ENCODE measurements at places on chromosomes 6 and 20.

DNA sequence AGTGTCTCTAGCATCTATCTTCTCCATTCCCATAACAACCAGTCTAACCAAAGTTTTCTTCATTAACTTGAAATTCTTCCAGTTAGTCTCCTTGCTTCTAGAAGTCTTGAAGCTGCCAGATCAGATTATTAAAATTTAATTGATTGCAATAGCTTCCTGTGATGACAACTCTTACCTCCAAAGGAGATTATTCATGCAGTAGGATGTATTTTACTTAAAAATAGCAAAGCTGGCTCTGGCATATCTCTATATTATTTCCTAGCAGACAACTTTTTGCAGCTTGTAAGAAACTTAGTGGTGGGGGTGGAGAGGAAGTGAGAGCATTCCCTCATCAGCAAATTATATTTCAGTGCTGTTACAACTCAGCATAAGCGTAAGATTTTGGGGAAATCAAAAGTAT is 290.4 kb downstream of the GRIK2 start:
- ATAC-seq = no peak

DNA sequence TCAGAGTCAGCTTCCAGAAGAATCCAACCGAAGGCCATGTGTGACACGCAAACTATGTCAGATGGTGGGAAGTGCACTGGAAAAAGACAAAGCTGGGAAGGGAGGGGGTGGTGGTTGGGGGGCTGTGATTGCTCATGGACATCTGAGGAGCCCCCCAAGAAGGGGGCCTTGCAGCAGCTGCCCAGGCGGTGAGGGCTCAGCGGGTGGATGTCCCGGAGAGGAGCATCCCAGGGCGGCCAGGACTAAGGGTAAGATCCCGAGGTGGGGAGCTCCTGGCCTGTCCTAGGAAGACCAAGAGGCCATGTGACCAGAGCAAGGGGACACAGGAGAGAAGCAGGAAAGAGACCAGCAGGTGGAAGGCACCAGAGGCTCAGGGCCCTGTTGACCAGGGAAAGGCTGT is 299.5 kb downstream of the PREX1 start:
- no peak for ATAC-seq

GRCh38 chr6:105872249-105872648 is 213.9 kb upstream of the PRDM1 start:
- no peak for ATAC-seq

DNA sequence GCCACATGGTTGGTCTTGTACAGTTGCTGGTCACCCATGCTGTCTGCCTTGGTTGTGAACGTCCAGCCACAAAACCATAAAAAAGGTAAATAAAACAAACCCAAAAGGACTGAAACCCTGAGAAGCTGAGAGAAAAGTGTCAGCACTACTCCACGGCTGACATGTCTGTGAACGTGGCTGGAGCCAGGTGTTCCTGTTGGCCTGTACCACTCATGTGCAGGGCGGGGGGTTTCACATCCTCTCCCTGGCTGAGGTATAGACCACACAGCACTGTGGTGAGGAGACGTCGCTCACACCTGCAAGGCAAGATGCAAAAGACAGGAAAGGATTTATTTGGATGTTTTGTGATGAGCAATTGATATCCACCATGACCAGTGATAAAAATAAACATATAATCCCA is 51.9 kb upstream of the MRPS10 start:
- peak; percentile 21 for ATAC-seq

DNA sequence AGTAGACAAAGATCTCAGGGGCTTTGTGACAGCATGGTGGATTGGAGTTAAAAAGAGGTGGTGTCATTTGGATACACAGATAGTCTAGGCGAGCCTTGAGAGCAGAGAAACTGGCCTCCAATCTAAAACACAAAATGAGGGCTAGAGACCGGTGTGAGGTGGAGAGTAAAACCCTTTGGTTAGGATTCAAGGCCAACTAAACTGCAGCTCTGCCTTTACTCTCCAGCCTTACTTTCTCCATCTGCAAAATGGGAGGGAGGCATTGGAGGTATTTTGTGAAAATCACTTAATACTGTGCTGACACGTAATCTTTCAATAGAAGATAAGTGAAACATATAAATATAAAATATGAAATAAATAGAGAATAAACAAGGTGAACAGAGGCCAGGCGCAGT is 89.1 kb upstream of the QKI start:
- ATAC-seq = no peak

GRCh38 chr6:131867744-131868143 is 59.9 kb downstream of the ENPP1 start:
- no peak for ATAC-seq

- ATAC-seq = no peak
Measured at GRCh38 chr6:138242987-138243592, 24.8 kb upstream of the PBOV1 start.

GRCh38 chr6:81242624-81243023 is 509.9 kb downstream of the TENT5A start:
- ATAC-seq = no peak

- no peak for ATAC-seq
Measured at GRCh38 chr6:141321493-141322347, 811.0 kb upstream of the GJE1 start.

DNA sequence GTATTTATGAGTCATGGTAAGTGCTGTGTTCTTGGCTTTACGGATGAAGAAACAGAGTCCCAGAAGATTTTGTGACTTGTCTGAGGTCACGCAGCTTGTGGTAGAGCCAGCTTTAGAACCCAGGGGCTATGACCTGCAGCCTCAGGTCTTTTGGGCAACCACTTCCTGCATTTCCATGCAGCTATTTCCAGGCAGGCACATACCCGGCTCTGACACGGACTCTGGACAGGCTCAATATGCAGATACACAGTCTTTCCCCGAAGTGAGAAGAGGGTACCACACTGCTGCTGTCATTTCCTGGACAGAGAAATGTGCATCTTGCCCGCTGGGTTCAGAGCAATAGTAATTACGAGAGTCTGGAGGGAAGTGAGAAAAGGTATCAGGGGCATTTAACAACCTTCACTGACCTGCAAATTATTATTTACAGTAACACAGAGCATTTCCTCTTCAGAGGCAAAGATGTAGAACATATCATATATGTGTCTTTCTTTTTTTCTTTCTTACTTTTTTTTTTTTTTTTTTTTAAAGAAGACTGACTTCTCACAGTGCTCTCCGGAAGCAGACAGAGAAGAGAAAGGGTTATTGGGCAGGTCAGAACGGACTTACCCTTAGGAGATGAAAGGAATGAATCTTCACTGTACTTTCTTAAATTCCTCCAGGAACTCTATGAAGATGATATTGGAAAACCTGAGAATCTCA is 185.1 kb downstream of the CLIC5 start:
- peak; percentile 88 for ATAC-seq

Measured in activated T-helper 17 cell treated with anti-CD3 and anti-CD28 coated beads, Interleukin-2, amount 50 U/mL, for 72 hours (primary cell).